Stimulated activated CD8-positive, alpha-beta memory T cell treated with anti-CD3 and anti-CD28 coated beads, Interleukin-4, amount 100 ng/mL, for 1 hour (primary cell): ENCODE measurements at places on chromosomes 1 and 21.

DNA sequence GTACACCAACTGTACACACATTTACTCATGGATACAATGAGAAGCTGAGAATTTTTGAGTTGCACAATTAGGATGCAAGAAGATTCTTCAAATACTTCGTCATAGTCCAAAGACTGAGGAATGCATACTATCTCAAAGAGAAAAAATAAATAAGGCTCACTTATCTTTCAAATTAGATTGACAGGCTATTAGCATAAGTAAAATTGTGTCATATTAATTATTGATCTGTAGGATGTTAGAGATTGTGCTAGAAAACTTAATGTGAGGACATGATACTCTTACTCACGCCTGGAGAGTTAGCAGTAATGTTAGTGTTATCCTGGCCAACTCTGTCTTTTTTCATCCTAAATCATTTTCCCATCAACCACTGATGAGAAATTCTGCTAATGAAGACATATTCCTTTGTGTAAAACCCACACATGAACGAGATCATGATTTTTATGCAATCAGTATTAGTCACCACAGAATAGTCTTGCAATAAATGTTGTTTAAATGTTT is 659.0 kb downstream of the LTN1 start:
- DNase-seq: no peak

DNA sequence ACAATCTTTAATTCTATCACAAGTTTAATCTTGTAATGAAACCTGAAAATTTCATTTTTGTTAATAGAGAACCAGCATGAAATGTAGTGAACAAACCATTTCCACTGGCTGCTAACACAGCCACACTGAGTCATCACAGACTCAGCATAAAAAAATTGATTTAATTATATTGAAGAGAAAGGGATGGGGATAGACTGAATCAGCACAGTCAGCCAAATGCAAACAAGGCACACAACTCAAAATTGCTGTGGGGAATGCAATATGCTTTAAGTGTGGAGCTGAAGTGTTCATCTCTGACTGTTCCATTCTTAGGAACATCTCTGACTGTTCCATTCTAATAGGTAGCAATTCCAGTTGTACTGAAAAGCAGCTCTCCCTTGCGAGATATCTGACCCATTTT is 299.8 kb downstream of the MRPL39 start:
- no peak for DNase-seq

GRCh38 chr1:14519976-14520375 is 78.5 kb upstream of the KAZN start:
- DNase-seq: no peak

DNA sequence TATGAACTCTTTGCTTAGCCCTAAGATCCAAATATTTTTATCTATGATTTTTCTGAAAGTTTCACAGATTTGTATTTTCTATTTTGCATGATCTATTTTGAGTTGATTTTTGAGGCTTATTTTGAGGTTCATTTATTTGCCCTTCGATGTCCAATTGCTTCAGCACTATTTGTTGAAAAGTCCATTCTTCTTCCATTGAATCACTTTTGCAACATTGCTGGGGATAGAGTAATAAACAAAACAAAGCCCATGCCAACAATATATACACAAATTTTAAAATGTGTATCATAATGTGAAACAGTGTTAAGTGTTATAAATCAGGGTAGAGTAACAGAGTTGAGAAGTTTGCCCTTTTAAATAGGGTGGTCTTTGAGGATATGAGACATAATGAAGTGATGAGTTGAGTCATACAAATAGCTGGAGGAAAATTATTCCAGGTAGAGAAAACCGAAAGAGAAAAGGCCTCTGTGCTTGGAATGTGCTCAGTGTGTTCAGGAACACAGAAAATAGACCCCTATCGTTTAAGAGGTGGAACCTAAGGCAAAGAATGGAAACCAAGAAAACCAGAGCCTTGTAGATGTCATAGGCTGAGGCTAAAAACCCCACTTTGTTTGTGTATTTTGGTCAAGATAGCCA is 172.7 kb upstream of the NR5A2 start:
- no peak for DNase-seq

DNA sequence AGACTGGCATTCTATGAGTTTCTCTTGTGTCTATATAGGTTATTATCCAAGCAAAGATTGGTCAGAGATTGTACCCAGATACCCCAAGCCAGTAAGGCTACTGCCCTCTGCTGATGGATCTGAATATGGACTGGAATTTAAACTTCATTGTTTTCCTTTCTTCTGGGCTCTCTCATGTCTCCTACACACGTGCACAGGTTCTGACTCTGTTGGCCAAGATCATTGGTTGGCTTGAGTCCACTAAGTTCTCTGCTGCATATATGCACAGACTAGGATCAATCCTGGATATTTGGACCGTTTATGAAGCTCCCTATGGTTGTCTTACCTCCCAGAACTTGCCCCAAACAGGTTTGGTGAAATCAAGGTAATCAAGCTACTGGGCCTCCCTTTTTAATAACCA is 69.7 kb downstream of the CC2D1B start:
- DNase-seq: no peak

DNA sequence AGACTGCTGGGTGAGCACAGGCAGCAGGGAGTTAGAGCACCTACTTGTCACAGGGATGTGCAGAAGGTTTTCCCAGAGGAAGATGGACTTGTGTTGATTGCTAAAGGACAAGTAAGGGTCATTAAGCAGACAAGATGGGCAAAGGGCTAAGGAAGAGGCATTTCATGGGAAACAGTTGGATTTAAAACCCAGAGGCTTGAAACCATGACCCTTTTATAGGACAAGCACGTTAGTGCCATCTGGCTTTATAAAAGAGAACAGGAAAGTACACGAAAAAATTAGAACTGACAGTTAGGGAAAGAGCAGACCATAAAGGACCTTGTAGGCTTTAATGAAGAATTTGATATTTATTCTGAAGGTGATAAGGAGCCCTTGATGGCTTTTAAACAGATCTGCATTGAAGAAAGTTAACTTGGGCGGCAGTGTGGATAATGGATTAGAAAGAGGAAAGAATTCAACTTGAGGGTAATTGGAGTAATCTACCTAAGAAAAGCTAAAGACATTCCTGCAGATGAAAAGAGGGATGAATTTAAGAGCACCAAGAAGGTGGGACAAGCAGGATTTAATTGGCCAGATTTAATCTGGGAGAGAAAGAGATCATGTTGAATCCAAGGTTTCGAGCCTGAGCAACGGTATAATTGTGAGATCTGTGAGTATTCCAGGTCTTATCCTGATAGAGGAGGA is 68.6 kb downstream of the ZC3H11B start:
- no peak for DNase-seq

- DNase-seq: no peak
These were observed 72.5 kb downstream of the ARHGEF10L start for GRCh38 chr1:17611991-17612390.

- no peak for DNase-seq
These were observed 38.8 kb upstream of the CTBS start for GRCh38 chr1:84613026-84613425.

GRCh38 chr1:46062651-46063319 is 69.6 kb downstream of the PIK3R3 start:
- no peak for DNase-seq

- DNase-seq: no peak
These were observed 20.5 kb upstream of the CNN3 start for GRCh38 chr1:94947437-94947836.
